ENCODE measurements at places on chromosomes 2 and 18.
A peak's percentile ranks its signal among the peaks of the same experiment; 100 is the strongest.

GRCh38 chr2:160491911-160492371, 1.7 kb downstream of the RBMS1 start:
- no peak for DNase-seq

DNA sequence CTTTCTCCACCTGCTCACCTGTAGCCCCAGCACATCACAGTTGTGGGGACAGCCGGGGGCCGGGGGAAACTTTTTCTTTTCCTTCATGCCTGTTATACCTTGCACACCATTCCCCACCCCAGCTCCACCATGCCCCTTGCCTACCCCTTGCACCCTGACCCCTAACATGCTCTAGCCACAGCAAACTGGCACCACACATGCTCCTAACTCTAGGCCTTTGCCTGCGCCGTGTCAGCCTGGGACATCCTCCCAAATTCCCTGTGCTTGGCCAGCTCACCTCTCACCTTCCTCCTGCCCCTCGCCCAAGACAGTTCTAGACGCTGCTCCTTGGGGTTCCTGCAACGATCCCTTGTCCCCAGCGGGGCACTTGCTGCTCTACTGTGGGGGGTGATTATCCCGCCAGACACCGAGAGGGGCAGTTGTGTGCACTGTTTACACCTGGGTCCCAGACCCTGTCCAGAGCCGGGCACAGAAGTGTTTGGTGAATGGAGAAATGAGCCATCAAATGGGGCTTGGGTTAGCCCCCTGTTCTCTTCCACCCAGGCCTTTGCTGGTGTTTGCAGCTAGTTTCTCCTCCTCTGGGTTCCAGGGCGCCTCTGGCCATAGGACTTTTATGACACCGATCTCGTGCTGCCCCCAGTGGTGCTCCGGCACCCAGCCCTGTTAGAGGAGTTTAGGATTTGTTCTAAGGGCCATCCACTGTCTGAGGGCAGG, 129.8 kb downstream of the CTIF start:
- DNase-seq = no peak

- DNase-seq = no peak
These were observed 159.4 kb downstream of the PTPRM start for GRCh38 chr18:7726522-7726921.

GRCh38 chr2:189698020-189698887, 23.8 kb downstream of the ANKAR start:
- no peak for DNase-seq

DNA sequence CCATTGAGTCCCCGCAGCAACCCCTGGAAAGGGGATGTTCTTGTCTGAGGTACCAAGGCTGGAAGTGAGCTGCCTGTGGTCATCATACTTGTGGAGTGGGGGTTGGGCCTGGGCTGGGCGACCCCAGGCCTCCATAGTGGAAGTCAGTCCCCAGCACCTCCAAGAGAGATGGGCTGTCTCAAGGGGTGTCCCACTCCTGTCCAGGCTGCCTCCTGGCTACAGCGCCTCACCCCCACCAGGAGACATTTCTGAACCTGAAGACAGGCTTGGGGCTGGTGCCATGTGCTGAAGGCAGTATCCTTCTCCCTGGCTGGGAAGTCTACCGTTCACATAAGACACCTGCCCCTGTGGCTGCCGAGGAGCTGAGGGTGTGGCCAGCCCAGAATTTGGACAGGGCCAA, 28.9 kb downstream of the INHBB start:
- no peak for DNase-seq

DNA sequence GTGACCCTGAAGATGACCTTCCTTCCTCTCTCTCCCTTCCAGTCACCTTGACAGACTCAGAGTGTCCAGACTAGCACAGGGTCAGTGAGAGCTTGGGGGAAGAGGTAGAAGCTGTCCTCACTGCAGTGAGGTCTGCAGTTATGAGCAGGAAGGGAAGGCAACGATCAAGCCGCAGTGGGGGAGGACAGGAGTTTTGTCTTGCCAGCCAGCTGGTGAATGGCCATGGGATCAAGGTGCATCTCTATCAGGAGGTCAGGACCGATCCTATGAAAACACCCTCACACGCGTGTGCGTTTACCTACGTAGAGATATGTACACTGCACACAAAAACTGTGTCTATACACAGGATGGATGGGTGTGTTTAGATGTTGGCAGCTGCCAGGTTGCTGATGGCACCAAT, 83.2 kb downstream of the THNSL2 start:
- DNase-seq = no peak

- no peak for DNase-seq
These were observed 15.5 kb downstream of the PPP3R1 start for GRCh38 chr2:68236876-68237275.

DNA sequence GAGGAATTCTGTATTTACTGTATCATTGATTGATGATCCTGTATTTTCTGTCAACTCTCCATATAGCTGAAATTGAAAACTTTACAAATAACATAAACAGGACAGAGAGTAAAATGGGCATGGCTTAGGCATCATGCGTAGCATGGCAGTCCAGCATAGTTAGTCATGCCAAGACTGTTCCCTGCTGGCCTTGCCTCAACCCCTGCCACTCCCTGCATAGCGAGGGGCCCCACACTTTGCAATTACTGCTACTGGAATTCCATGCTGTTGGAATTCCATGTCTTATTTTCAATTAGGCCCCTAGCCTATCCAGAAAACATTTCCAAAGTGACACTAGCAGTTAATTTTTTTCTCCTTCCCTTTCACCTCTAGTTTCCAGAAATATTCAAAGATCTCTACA, 15.1 kb upstream of the SOX11 start:
- DNase-seq = no peak

DNA sequence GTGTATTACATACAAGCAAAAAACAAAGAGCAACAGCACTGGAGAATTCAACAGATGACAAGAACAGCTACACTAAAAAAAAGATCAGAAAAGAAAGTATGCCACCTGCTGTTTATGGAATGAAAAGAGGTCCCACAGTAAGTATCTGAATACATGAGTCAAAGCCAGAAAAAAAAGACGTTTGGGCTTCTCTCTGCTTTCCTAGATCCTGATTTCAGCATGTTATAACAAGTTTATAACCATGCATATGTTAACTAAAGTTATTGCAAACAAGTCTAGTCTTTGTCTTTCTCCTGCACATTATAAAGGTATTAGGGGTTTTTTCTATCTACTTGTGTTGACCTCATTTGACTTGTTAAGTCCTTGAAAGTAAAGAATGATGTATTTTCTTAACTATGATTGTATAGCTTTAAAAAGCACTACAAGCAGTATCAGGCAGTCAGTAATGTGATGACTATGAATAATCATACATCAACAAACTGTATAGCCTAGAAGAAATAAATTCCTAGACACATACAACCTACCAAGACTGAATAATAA, 108.5 kb upstream of the COL5A2 start:
- no peak for DNase-seq

DNA sequence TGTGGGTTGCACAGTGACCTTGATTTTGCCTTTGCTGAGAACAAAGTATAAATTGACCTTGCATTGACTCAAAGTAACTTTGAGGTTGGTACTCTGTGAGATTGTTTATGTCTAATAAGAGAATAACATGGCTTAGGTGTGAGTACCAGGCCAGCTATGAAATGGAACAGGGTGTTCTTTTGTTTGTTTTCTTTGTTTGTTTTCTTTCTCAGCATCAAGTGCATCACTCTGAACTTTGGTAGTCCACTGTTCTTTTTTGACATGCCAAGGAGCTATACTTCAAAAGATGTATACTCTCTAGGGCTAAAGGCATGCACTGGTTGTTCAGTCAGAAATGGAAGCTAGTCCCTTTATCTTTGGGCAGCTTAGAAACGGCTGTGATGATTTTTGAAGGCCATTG, 5.1 kb downstream of the ABCB11 start:
- no peak for DNase-seq

GRCh38 chr2:163133602-163134001, 295.0 kb upstream of the KCNH7 start:
- DNase-seq = no peak

GRCh38 chr18:55465313-55465712, 122.7 kb downstream of the TCF4 start:
- DNase-seq = no peak

DNA sequence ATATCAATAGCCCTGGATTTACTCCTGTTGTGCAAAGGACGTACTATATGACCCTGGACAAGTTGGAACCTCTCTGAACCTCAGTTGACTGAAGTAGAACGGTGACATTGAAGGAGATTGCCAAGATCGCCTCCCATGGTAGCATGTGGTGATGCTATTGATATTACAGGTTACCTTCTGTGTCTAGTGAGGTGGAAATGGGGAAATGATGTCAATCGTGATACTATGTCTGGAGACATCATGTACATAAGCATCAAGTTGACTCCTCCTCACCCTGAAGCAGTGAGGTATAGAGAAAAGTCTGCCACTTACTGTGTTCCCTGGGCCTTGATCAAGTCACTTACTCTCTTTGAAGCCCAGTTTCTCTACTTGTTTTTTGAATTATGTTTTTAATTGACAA, 93.9 kb downstream of the KLF7 start:
- no peak for DNase-seq

- DNase-seq = no peak
These were observed 551.0 kb upstream of the LRATD1 start for GRCh38 chr2:14081521-14081920.

DNA sequence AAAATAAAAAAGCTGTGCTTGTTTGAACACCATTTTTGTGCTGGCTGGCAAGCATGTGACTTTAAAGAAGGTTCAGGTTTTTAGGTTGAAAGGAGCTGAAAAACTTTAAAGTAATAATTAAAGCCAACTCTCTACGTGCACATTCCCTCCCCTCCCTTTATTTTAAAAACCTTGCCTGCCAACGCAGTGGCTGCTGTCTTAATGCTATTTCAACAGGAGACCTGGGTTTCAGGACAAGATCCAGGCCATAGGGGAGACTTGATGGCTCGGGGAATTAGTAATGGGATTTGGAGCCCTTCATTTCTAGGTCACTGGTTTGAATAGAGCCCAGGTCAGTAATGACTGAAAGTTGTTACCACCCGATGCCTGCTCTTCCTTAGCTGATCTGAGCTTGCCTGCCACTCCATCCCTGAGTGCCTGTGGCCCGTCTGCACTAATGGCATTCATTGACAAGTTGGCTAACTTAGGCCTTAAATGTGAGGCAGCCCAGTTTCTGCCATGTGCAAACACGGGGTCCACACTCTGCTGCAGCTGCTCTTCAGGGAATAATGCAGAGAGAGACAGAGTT, 1233.2 kb upstream of the ZEB2 start:
- no peak for DNase-seq

GRCh38 chr2:27303093-27304025, 4.9 kb downstream of the UCN start:
- no peak for DNase-seq

DNA sequence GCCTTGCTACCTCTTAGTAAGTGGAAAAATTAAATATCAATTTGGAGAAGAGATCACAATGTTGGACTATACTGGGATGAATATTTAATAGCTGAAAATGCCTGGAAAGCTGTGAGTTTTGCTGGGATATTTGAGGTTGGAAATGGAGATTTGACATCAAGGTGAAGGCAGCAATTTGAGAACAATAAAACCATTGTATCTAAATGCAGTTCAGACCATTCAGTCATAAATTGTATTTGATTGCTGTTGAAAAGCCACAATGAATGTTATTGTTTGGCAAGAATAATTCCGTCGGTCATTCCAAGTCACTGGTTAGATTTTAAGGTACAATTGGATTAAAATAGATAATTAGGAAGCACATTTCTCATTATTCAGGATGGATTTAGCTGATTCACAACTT, 325.6 kb downstream of the HRH4 start:
- DNase-seq = no peak

- no peak for DNase-seq
These were observed 10.1 kb upstream of the CCBE1 start for GRCh38 chr18:59707306-59707705.

- DNase-seq = no peak
These were observed 38.5 kb upstream of the RND3 start for GRCh38 chr2:150526006-150526405.

GRCh38 chr2:62787386-62787785, 81.9 kb downstream of the EHBP1 start:
- no peak for DNase-seq

- DNase-seq = no peak
These were observed 23.3 kb upstream of the MC5R start for GRCh38 chr18:13800505-13801259.

GRCh38 chr2:99101697-99102096, 39.8 kb upstream of the C2orf15 start:
- no peak for DNase-seq

- no peak for DNase-seq
These were observed 36.0 kb upstream of the STAT1 start for GRCh38 chr2:191049728-191050639.

DNA sequence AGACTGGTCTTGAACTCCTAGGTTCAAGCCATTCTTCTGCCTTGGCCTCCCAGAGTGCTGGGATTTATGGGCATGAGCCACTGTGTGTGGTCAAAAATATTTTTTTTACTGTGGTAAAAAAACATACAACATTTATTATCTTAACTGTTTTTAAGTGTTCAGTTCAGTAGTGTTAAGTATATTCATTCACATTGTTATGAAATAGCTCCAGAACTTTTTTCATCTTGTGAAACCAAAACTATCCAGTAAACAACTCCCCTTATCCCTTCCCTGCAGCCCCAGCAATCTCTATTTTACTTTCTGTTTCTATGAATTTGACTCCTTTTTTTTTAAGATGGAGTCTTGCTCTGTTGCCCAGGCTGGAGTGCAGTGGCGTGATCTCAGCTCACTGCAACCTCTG, 9.3 kb downstream of the RMC1 start:
- DNase-seq = no peak

DNA sequence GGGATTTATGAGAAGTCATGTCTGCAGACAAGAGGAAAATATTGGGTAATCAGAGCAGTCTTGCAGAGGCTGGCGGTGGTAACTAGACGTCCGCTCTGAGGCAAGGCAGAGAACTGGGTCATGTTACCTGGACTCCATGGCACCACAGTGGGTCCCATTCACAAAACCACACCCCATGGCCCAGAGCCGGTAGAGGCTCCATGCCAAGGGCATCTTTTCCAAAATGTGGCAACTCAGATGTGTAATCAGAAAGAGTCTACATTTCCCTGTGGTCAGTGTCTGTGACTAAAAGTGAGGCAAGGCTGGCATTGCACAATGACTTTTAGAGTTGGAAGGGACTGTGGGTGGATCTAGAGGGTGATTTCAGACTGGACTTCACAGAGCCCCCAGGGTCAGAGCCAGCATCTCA, 113.1 kb downstream of the MREG start:
- DNase-seq = peak; percentile 78

- DNase-seq = peak; percentile 84
These were observed 95.3 kb downstream of the CD8B2 start for GRCh38 chr2:106582148-106583143.

- DNase-seq = no peak
These were observed 223.0 kb upstream of the DPP10 start for GRCh38 chr2:114219456-114219855.

- DNase-seq = no peak
These were observed 174.0 kb upstream of the SLC8A1 start for GRCh38 chr2:40625849-40626248.

Data from ascending aorta (tissue), 2 donors.